Hippocampal formation (tissue), 2 donors: ENCODE measurements at places on chromosomes 3 and 15.

DNA sequence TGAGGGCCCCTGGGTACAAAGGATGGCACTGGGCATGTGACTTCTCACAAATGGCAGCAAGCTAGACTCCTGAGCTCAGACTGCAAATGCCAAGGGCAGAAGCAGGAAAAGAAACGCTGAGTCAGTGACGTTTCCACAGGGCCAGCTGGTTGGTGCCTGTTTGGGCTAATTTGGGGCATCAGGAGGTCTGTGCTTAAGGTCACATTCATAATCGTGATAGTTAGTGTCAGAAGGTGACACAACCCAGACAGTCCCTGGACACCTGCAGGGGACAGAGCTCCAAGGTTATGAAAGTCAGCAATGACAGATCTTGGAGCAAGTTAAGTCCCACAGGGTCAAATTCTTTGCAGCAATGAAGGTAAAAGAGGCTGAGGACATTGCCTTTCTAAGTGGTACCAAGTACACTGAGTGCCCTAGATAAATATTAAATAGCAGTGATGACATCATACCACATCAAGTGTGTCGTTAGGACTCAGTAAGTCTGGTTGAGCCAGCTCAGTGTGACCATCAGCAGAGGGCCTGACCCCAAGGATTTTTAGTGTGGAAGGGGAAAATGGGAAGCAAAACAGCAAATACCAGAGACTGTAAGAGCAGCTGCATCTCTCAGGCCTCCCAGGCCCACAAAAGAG, 556.9 kb upstream of the CFAP20DC start:
- DNase-seq: no peak

- DNase-seq: no peak
Observed at GRCh38 chr15:66601521-66601920, 35.7 kb upstream of the LCTL start.

GRCh38 chr15:76972389-76973361, 22.3 kb upstream of the PSTPIP1 start:
- no peak for DNase-seq

DNA sequence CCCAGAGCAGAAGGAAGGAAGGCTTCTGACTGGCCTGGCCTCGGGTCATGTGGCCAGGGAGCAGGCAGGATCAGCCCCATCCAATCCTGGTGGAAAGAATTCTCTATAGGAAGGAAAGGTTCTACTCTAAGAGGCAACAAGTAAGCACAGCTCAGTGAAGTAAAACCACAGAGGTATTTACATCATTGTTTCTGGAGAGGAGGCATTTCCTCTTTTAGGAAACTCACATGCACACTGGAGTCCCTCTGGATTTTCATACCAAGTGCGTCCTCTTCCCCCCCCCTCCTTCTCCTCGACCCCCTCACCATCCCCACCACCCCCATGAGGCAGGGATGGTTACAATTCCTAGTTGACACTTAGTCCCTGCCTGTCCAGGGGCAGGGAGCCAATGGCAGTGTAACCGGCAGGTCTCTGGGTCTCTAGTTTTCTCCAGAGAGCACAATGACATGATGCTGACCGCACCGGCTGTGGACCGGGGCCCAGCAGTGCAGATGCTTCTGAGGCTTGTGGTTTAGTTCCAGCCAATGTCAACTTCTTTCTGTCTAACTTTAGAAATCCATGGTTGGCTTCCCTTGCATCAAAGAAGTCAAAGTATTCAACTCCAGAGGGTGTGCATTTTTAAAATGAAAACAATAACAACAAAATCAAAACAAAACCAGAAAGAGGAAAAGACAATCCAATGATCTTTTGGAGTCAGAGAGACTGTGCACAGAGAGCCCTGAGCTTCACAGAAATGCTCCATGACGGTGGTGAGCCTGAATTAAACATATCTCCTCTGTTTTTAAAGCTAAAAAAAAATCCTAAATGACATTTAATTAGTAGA, 230.3 kb upstream of the TLE3 start:
- DNase-seq: peak; percentile 18

- no peak for DNase-seq
Observed at GRCh38 chr3:197367081-197367780, 68.8 kb upstream of the DLG1 start.

DNA sequence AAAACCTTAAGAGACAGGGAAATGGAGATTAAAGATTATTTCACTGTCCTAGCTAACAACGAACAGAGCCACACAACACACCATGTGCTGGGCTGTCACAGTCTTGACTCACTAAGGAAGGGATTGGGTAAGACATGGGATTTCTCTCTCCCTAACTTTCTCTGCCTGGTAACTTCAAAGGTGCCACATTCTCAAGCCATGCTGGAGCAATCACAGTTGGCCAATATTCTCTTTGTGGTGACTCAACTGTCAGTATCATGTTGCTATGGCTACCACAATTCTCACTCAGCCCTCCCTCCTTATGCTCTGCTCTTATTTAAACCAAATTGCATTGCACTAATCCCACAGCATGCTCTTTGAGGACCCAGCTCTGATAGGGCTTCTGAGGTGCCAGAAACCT, 74.0 kb downstream of the OXNAD1 start:
- DNase-seq: no peak

DNA sequence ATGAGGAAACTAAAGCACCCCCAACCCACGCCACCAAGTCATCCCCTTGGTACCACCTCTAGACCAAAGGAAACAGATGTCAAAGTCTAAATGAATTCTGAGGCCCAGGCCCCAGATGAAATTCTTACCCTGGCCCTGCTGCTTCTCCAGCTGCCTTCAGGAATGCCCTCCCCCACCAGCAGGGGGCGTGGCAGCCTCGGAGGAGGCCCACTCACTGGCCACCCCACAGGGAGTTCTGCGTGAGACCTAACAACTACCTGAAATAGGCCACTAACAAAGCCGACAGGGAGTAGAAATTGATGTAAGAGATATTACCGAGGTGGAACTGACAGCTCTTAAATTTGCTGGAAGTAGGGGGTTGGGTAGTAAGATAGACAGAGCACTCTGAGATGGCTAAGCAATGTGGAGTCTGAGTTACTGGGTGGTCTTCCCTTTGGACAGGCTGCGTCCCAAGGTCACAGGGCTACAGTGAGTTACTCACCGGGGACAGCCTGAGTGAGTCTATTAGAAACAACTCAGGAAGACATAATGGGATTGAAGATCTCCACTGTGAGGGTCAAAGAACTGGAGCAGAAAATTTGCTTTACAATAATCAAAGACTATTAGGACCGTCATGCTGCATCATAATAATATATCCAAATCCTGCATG, 240.7 kb downstream of the SHOX2 start:
- no peak for DNase-seq

DNA sequence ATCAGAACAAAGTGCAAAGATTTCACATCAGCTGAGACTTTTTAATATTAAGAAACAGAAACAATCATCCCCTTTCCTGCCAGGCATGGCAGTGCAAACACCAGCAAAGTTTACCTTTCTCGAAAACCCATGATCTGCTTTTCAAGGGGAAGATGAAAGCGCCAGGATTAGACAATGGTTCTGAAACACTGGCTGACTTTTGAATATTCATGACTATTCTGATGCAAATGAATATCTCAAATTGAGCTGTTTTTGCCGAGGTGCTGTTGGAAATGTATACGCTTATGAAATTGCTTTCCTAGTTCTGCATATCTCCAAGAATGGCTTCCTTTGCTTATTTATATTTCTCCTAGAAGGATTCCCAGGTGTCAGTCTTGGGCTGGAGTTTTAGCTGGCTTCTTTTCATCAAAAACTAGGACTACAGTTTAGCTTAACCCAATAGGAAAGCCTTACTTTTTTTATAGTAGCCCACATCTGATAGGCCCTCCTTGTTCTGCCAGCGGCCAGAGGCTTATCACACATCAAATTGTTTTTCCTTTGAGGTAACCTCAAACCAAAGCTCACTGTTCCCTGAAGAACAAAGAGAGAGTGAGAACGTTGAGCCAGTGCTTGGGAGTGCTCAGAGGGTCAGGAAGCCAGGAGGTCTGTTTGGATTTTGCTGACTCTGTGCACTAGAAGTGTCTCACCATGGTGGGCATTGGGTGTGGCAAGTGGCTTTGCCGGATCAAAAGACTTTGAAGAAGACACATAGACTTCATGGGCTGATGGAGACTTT, 74.0 kb upstream of the PLCL2 start:
- DNase-seq: no peak

DNA sequence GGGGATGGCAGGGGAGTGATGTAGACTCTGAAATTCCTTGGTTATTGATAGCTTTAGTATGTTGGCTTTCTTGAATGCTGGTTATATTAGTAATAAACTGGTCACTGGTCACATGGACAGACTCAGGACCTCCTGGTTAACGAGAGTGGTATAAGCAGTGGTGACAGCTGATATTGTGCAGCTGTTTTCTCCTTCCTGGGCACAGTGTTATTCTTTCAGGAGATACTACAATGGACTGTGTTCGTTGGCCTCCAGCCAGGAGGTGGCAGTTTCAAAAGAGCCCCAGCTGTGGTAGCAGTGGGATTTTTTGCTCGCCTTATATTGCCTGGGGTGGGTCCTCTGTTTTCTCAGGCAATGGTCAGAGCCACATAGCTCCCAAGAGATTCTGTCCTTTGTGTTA, 181.6 kb upstream of the RBMS3 start:
- DNase-seq: no peak

GRCh38 chr3:172040981-172041963, 1.9 kb downstream of the FNDC3B start:
- no peak for DNase-seq

GRCh38 chr15:40858706-40859105, 14.9 kb downstream of the SPINT1 start:
- DNase-seq: no peak

- no peak for DNase-seq
Observed at GRCh38 chr15:68298882-68299381, 21.4 kb downstream of the FEM1B start.

DNA sequence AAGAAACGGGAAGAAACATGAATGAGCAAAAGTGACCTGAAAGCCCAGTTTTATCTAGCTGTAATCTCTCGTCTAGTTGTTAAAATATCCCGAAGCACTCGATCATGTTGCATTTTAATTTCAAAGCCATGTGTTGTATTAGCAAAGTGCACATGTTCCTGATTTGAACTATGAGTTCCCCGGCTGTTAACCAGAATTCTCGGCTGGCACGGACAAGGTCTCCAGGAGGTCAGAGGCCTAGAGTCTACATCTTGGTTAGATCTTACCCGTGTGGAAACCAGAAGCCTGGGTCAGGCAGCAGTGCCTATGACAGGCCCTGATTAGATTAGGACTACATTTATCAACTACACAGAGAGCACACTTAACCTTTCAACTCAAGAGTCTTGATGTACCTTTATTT, 195.8 kb downstream of the CDIN1 start:
- no peak for DNase-seq

DNA sequence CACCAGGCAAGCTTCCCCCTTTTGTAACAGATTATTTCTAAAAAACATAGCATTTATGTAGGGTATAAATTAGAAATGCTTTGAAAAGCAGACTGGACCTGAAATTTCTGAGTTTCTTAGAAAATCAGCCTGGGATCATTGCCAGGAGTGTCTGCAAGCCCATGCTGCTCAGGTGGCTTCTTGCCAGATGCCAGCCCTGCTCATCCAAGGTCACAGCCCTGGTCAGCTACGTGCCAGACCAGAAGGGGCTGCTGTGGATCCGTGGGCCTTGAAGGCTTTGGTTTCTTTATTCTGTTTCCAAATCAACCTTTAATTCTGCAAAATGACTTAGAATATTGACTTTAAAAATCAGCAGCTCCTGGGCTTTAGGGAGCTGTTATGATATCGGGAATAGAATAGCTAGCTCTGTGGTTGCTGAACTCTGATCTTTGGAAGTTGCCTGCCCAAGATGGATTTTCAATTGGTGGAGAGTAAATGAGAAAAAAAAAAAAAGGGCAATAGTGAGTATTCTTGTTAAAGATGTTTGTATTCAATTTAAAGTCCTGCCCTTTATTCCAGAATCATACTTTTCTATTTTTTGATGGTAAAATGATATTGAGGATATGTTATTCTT, 370.1 kb upstream of the ONECUT1 start:
- DNase-seq: no peak

DNA sequence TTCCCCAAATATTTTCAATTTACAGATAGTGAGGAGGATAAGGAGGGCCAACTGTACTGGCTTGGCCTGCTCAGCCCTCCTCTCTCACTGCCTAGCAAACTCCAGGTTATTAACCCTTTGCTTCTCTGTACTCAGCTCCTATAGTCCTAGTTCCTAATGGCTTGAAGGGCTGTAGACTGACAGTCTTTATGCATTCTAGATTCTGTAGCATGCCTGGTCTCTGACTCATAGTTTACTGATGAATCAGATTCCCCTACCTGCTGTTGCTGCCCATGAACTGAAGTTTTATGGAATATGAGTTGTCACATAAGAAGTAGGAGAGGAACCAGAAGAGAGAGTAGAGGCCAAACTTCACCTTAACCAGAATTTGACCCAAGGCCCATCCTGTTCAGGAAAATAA, 27.1 kb upstream of the MAP3K13 start:
- no peak for DNase-seq

DNA sequence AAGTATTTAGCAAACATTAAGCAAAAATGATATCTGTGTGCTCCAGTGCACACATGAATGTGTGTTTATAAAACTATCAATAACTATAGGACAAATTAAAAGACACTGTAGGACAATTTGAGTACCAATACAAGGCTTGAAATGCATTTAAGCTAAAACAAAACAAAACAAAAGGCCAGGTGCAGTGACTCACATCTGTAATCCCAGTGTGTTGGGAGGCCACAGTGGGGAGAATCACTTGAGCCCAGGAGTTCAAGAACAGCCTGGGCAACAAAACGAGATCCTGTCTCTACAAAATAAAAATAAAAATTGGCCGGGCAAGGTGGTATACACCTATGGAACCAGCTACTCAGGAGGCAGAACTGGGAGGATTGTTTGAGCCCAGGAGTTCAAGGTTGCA, 50.7 kb downstream of the CSNK1G1 start:
- DNase-seq: no peak

GRCh38 chr3:110562621-110563020, 509.0 kb upstream of the NECTIN3 start:
- DNase-seq: no peak

- no peak for DNase-seq
Observed at GRCh38 chr3:82957696-82958095, 1196.3 kb upstream of the GBE1 start.

- no peak for DNase-seq
Observed at GRCh38 chr3:58047826-58048225, 39.6 kb downstream of the FLNB start.

- DNase-seq: no peak
Observed at GRCh38 chr3:191686626-191687025, 225.7 kb downstream of the PYDC2 start.

GRCh38 chr15:92840149-92840548, 60.0 kb upstream of the CHD2 start:
- DNase-seq: no peak

- DNase-seq: no peak
Observed at GRCh38 chr3:50651445-50651844, 23.3 kb upstream of the DOCK3 start.

DNA sequence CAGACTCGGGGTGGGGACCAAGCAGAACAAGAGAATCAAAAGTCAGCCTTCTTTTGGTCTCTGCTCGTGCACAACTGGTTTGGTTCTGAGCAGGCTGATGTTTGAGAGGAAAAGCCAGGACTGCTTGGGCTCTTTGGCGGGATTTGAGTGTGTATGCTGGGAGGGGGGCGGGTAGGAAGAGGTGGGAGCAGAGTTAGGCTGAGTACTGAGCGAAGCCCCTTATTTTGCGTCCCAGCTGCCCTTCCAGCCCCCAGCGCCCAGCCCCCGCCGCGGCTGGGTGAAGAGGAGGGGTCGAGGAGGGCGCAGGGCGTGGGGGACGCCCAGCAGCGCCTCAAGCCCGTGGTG, 153.5 kb upstream of the GOLIM4 start:
- DNase-seq: no peak
